ENCODE measurements at places on chromosomes 6 and 20.

DNA sequence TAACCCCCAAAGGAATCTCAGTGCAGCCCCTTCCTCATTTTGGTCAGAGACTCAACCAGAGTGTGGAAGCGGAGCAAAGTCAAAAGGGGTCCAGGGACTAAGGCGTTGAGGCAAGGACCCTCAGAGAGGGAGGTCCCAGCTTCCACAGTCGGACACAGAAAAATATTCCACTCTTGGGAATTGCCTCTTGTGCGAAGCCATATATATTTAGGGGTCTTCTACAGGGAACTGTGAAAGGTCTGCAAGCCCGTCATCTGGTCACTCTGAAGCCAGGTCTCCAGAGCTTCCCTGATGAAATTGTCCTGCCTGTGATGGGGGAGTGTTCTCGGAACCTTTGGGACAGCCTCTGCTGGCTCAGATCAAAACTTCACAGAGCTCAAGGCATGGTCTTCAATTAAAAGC is 160.8 kb downstream of the TBXT start:
- DNase-seq, result no peak

DNA sequence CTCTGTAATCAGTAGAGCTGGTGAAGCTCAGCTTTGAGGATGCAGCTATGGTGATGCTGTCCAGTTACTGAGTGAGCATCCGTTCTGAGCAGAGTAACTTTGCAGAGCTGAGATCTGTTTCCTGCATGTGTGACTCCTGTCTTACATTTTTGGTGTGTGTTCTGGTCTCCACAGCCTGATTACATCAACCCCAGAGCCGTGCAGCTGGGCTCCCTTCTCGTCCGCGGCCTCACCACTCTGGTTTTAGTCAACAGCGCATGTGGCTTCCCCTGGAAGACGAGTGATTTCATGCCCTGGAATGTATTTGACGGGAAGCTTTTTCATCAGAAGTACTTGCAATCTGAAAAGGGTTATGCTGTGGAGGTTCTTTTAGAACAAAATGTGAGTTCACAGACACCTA is 81.6 kb downstream of the FAM120B start:
- peak; percentile 91 for DNase-seq

DNA sequence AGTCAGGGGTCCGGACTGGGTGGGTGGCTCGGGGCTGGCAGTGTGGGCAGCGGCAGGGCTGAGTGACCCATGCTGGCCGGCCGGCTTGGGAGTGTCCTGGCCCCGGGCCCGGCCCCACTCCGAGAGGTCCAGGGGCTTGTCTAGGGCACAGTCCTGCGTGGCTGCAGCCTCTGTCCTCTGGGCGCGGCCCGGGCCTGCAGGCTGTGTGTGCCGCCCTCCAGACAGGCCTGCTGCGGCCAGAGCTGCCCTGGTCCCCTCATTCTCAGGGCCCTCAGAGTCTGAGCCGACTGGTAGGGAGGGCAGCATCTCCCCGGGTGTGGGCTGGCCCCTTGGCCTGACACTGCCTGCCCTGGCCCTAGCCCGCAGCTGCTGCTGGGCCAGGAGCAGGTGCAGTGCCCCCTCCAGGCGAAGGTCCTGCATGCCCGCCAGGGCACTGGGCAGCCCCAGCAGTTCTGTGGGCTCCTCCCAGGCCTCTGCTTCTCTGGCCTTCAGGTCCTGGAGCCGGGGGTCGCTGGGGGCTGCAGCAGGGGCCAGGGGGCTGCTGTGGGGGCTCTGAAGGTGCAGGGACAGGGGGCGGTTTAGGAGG is 6.9 kb upstream of the CABLES2 start:
- DNase-seq, result no peak

DNA sequence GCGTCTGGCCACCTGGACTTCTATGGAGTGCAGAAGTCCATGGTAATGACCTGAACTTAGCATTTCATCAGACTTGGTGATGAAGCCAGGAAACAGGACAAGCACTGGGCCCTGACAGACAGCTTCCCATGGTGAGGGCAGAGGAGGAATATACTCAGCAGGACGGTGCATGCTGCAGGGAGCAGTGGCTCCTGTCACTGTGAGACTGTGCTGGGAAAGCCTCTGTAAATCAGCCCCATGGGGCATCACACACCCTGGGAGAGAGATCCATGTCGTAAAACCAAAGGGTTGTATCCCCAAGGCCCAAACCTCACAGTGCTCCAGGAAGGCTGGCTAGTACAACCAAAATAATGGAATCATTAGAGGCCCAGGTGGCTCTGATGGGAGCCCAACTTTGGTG is 58.7 kb upstream of the PRND start:
- DNase-seq, result no peak

DNA sequence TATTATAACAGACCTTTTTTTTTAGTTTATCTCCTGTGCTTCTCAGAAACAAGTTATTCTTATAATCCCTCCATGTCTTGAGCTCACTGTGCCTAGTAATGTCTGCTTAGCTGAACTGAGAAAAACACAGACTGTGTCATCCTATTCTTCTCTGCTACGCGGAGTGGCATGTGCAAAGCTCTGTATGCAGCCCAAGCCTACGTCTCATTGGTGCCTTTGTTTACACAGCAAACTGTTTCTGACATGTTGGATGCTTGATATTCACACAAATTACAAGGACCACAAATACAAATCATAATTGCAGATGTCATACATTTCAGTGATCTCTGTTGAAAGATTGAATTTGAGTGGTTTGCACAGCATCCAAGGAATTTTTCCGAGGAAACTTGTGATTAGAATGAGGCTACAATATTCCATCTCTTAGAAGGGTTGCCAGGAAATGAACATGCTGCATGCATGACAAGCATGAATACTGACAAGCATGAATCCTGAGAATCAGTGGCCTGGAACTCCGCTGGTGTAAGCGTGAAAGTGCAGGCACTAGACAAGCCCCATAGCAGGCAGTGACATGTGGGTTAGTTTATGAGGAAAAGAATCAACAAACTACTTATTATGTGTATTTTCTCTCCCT is 128.4 kb upstream of the SGK1 start:
- DNase-seq, result peak; percentile 92

GRCh38 chr20:4181956-4182945 is 166.9 kb upstream of the RNF24 start:
- no peak for DNase-seq

DNA sequence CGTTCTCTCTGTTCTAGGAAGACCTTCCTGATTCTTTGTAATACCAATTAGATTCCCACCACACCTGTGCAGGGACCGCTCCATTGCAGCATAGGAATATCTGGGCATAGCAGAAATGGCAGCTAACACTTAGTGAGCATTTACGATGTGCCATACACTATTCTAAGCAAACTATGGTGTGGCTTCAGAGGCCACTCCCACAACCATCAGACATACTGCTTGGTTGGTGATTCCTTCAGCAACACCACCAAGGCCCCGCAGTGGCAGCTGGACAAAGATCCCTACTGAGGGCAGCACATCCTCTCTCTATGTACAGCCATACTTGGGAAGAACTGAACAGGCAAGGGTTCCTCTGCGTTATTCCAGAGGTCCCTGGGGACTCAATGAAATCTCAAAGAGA is 6.2 kb downstream of the KCNK5 start:
- DNase-seq, result no peak

DNA sequence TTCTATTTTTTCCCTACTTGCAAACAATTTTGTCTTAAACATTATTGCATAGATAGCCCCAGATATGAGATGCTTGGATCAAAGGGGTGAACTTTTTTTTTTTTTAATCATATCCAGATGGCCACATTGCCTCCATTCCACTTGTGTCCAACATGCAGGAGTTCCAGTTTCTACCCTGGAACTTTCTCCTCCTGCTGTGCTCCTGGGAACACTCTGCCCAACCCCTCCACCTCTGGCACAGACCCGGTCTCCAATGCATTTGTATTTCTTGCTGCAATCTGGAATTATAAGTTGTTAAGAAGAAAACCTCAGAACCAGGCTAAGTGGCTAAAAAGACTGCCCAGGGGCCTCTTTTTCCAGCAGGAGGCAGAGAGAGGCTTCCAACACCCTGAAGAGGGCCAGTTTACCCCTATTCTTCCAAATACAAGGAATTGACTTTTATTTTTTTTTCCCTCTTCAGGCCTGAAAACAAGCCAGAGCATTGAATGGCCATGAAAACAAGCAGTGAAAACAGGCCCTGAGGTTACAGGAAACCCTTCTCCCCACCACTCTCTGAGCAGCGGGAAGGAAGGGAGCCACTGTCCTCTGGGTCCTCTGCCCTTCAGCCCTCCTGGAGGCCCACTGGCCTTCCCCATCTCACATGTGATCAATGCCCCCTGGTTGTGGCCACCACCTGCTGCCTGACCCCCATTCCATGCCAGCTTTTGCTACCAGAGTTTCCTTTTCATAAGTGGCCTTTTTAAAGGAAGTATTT is 44.3 kb downstream of the PDYN start:
- DNase-seq, result no peak

- DNase-seq, result no peak
Observed at GRCh38 chr6:139819776-139820175, 445.3 kb upstream of the CITED2 start.

GRCh38 chr6:39707962-39708683 is 17.1 kb downstream of the KIF6 start:
- DNase-seq, result peak; percentile 58

DNA sequence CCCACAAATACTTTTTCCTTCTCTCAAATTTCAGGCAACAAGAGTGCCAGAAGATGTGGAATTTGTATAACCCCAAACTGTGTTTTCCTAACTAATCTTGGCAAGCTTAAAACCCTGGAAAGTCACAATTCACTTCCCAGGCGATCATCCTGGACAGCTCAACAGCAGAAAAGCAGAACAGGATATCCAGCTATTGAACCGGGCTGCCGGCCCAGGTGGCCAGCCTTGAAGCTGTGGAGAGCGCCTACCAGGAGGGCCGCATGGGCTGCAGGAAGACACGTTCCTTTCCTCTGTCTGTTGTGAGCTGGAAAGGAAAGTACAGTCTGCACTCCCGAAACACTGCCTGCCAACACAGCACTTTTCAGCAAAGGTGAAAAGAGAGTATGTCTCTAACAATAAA is 719.7 kb upstream of the MARCKS start:
- DNase-seq, result peak; percentile 38

DNA sequence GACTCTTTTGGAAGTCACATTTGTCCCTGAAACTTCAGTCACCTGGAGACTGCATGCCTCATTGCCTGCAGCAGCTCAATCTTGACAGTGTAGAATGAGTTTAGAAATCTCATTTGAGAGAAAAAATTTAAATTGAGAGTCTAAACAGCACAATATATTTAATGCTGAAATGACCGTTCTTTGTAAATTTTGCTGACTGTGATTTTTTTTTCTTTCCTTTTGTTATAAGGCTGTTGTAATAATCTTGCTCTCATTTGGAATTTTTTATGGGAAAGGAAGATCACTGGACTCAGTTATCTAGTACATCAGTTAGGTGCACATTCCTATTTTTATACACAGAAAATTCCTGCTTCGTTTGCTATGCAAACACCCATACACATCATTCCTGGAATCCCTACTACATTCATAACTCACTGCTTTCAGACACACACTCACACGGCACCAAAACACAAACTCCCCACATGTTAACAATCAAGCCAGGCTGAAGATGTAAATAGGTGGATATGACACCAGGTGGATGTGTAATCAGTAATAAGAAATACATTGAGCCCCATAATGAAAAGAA is 43.8 kb downstream of the PTCHD4 start:
- no peak for DNase-seq

DNA sequence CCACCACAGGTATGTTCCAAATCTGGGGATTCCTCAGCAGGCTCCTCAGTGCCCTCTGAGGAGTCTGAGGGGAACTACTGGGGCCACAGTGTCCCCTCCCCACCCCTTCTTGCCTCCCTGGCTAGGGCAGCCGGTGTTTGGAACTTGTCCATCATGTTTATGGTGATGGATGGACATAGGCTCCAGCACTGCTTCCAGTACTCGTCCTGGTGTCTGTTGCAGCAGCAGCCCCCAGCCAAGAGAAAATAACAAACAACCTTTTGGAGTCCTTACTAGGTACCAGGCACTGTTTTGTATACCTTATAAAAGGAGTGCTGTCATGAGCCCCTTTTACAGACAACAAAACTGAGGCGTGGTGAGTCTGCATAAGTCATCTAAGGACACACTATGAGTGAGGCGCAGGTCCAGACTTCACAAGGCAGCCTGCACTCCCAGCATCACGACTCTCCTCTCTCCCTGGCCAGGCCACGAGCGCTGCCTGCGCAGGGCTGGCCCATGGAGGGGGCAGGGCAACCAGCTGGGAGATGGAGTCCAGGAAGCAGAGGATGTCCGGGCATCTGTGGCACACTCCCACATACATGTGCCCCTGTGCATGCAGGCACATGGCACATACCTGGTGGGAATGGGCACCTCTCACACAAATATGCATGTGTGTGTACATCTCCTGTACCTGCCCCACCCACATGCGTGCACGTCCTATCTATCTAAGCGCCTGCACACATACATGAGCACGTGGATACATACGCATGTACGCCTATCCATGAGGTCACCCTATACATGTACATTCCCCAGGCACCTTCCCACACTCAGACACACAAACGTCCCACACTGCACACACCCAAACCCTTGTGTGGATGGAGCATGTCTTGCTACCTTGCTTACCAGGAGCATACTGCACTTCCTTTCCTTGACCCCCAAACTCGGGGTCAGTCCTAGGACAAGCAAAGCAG is 152.7 kb downstream of the VEGFA start:
- no peak for DNase-seq

GRCh38 chr6:41546475-41546865 is 289 bp downstream of the FOXP4 start:
- peak; percentile 59 for DNase-seq

DNA sequence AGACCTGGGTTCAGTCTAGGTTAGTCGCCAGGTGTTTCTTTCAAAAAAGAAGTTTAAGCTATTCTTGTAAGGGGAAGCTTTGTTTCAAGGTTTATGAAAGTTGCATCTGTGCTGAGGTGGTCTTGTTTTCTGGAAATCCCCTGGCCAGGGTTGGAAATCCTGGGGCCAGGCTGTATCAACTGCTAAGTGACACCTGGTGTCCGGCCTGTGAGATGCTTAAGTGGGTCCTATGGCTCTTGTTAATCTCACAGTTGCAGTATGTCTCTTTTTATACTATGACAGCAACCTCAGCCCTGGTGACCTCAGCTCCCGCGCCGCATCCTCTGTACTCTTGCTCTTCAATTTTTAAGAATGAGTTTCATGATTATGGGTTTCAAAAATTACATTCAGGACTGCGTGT is 72.0 kb downstream of the CHMP4B start:
- DNase-seq, result no peak

DNA sequence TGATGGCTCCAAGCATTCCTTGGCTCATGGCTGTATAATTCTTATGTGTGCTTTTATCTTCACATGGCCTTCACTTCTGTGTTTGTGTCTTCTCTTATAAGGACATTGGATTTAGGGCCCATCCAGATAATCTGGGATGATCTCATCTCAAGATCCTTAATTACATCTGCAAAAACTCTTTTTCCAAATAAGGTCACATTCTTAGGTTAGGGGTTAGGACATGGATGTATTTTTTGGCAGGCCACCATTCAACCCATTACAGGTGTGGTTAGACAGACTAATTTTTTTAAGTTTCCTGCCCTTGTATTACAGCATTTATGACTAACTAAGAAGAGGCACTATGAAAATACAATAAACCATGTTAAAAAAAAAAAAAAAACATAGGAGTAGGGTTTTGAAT is 254.0 kb downstream of the TPBG start:
- DNase-seq, result peak; percentile 7
